ENCODE measurements at places on chromosomes 2 and 18. TPM values are rescaled to one million over a fixed set of nuclear protein-coding genes. Genes with fewer than 3 reads are reported as not detected.

COL6A3 gene
- 0.02 TPM for total RNA-seq

SPDYA gene
- total RNA-seq = 2.1 TPM

DPYSL5 gene
- not detected for total RNA-seq

XRCC5 gene
- total RNA-seq = 303 TPM

SOWAHC gene
- total RNA-seq = not detected

UGT1A4 gene
- not detected for total RNA-seq

FOXD4L1 gene
- total RNA-seq = 0.17 TPM

RBM45 gene
- total RNA-seq = 17.9 TPM

VSNL1 gene
- not detected for total RNA-seq

TFPI gene
- total RNA-seq = not detected

AAK1 gene
- total RNA-seq = 4.7 TPM

MYOM1 gene
- 4.1 TPM for total RNA-seq

SLC23A3 gene
- total RNA-seq = 4.9 TPM

ATL2 gene
- 43.2 TPM for total RNA-seq

SERPINB10 gene
- total RNA-seq = not detected
